HL-60 (cell line): ENCODE measurements at places on chromosomes 5 and 9.

DNA sequence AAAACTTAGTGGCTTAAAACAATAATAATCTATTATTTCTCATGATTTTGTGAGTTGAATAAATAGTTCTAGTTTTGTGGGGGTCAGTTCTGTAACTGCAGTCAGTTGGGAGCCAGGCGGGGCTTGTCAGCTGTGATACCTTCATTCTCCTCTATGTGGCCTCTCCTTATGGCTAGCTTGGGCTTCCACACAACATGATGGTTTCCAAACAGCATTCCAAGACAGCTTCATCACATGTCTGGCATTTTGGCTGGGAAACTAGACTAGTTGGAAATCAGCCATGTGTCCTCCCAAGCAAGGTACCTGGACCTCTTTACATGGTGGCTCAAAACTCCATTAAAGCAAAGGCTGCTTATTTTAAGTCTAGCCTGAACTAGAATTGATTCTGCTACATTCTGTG, 61.4 kb upstream of the RANBP3L start:
- DNase-seq: no peak

- no peak for DNase-seq
These were observed at the start of gene ZNF618 for GRCh38 chr9:113876151-113876992. Gene ZNF618, plus strand, starts transcription at chr9:113876309. Its CDS starts 72 bp downstream, at chr9:113876381.

DNA sequence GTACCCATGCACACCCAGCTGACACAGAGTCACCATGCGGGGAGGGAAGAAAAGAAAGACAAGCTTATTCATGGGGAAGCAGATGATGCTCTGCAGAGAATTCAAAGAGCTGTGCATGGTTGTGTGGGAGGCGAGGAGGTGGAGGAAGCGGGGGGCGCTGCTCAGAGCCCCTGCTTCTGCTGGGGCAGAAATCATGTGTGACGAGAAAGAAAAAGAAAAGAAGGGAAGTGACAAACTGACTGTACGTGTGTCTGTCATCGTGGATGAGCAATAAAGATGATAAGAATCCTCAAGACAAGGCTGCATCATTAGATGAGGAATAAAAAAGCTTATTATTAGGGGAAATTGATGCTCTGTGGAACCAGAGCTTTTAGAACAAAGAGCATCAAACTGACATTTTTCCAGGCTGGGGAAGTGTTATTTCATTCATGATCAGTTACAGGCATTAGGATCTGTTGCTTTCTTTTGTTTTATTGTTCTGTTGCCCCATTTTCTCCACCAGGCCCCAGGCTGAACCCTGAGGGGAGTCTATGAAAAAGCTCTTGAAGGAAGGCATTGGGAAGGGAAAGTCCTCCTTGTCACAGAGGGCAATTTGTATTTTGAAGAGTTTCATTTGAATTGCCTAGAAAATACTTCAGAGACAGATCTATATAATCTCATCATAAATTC, 20.3 kb upstream of the SH3RF2 start:
- no peak for DNase-seq

DNA sequence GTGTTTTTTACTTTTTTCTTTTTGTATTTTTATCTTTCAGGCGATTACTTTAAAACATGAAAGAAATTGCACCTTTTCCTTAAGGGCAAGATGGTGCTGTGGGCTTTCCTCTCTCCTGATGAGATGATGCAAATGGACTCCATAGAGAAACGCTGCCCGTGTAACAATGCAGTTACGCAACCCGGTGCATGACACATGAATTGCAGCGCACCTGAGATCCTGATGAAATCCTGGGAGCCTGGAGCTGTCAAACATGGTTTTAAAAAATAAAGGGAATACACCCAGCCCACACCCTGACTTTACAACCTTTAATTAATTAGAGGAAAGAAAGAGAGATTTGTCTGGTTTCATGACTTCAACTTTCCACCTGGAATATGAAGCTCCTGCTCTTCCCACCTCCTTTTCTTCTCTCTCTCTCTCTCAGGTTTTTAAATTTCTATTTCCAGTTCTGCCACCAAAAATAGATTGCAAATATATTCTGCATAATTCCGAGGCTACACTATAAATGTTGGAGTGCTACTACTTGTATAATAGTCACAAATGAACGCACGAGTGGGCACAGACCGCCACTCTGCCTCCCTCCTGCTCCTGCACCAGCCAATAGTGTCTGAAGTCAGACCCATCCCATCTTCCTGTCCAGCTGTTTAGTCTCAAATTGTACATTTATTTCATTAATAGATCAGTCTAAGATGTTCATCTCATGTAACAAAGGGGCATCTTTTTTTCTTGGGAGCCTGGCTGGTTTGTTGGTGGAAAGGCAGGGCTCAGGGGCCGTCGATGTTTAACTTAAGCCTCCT, 179.1 kb downstream of the AUH start:
- no peak for DNase-seq

DNA sequence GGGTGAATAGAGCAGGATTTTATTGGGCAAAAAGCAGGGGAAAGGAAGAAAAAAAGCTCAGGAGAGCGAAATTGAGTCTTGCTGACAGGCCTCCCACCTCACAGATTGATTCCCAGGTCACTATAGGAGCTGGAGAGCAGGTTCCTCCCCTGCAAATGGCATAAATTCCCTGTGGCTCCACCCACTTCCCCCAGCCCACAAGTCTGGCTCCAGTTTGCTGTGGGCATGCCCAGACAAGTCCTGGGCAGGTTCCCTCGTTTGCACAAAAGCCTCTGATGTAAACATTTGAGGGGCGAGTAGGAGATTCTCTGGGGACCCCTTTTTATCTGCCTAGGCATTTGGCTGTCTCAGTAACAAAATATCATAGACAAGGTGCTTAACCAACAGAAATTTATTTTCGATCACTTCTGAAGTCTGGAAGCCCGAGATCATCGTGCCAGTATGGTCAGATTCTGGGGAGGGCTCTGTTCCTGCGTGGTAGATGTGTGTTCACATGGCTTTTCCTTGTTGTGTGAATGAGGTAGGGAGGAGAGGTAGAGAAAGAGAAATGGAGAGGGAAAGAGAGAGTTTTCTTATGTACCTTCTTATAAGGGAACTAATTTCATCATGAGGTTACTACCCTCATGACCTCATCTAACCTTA, 614.5 kb downstream of the MAT2B start:
- no peak for DNase-seq

DNA sequence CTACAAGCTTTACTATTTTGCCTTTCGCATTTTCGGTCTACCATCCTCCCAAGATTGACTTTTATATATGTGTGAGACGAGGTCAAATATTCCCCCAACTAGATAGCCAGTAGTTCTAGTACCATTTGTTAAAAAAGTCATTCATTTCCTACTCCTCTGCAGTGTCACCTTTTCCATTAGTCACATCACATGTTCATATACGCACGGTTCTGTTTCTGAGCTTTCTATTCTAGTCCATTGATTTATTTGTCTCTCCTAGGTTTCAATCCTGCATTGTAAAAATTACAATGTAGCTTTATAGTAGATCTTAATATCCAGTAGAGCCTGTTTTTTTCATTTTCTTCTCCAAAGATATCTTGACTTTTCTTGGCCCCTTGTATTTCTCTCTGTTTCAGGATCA, 528.7 kb upstream of the TRPC7 start:
- DNase-seq: no peak

GRCh38 chr5:139415221-139415861, 11.5 kb upstream of the SPATA24 start:
- DNase-seq: no peak

GRCh38 chr9:136172412-136173079, 32.4 kb downstream of the LHX3 start:
- no peak for DNase-seq

- no peak for DNase-seq
These were observed 73.9 kb downstream of the ADAMTS2 start for GRCh38 chr5:179271428-179271734.

DNA sequence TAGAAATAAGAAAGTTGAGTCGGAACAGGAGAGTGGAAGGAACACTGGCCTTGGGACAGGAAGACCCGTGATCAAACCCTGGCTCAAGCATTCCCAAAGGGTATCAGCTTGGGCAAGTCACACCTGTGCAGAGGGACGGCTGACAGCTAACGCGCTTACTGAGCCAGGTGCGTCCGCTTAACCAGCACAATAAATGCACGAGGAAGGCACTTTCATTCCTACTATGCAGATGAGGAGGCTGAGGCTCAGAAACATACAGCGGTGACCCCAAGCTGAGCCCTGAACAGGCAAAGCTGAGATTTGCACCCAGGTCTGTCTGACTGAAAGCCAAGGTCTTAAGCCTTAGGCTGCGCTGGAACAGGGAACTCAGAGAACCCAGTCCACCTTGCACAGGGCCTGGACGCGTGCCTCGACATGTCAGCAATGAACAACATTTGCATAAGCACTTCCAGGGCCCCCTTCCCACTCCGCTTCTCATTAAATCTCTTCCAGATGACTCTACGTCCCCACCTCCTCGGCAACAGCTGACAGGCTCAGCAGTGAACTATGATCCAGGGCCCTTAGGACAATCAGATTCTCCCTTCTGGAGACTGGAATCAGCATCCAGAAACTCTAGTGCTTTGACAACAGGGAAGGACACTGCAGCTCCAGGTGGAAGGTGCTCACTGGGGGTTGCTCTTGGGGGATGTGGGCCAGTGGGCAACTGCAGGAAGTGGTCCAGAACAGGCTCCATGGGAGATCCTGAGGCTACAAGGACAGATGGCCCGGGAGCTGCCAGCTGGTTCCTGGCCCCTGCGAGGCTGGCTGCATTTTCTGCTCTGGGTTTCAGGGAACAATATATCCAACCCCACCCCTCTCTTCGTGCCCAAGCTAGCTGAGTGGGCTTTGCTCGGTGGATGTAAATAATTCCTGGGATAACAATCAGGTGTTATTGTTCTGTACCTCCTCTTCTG, 35.2 kb downstream of the SH3PXD2B start:
- DNase-seq: no peak
